ENCODE measurements at places on chromosomes 16 and 17.

DNA sequence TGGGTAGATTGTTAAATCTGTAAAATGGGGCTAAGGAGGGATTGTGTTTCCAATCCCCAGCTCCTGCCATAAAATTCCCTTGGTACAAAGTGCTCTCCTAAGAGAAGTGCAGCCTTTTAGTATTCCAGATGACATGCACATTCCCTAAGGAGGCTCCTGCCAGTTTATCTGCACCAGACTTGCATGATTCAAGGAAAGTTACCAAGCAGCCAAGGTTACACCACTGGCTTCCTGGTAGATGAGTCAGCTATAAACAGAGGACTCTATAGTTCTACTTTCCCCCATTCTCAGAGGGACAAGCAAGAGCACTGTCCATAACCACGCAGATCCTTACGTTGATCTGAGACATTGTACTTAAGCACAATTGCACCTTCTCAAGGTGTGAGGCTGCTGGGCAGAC lies 1.9 kb downstream of the CALB2 start:
- no peak for DNase-seq

GRCh38 chr17:38870259-38871165 lies 654 bp downstream of the LASP1 start:
- DNase-seq, result peak; percentile 77

GRCh38 chr17:37488607-37489196 lies 989 bp upstream of the DUSP14 start:
- peak; percentile 65 for DNase-seq

DNA sequence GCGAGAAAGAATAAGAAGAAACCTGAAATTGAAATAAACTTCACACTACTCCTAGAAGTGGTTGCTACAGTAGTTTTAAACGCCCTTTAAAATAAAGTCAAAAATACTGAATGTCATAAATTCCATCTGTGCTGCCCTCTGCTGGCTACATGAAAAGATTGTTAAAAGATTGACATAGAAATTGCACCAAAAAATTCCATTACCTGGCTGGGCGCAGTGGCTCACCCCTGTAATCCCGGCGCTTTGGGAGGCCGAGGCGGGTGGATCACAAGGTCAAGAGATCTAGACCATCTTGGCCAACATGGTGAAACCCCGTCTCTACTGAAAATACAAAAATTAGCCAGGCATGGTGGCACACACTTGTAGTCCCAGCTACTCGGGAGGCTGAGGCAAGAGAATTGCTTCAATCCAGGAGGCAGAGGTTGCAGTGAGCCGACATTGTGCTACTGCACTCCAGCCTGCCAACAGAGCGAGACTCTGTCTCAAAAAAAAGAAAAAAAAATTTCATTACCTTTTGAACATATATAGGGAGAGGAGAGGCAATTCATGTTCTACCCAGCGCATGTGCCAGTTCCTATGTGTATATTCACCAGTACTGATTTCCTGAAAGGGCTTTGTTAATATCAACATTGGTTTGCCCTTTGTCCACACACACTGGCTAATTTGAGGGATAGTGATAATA lies 36.5 kb downstream of the CYTH1 start:
- DNase-seq, result peak; percentile 65

GRCh38 chr17:44926821-44927525 lies 11.7 kb upstream of the GFAP start:
- no peak for DNase-seq

DNA sequence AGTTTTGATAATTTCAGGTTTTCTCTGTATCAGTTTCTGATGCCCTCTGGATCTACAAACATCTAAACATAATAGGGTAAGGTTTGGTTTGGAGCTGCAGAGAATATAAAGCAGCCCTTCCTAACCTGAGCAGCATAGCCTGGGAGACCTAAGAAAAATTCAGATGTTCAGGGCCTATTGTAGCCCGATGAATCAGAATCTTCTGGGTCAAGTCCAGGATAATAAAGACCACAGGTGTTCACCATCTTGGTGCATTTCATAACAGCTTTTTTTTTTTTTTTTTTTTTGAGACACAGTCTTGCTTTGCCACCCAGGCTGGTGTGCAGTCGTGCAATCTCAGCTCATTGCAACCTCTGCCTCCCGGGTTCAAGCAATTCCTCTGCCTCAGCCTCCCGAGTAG lies 19.7 kb upstream of the ARHGAP17 start:
- DNase-seq, result no peak

- DNase-seq, result no peak
Observed at GRCh38 chr17:49393491-49394255, 21.0 kb downstream of the PHB1 start.

GRCh38 chr16:25110387-25110947 lies 1.1 kb upstream of the LCMT1 start:
- DNase-seq, result peak; percentile 11

GRCh38 chr17:75570034-75570676 lies 17.4 kb upstream of the MYO15B start:
- no peak for DNase-seq
